ENCODE measurements at places on chromosomes 16 and 17.

GRCh38 chr17:32783602-32784001 is 93.3 kb downstream of the MYO1D start:
- peak; percentile 12 for DNase-seq

DNA sequence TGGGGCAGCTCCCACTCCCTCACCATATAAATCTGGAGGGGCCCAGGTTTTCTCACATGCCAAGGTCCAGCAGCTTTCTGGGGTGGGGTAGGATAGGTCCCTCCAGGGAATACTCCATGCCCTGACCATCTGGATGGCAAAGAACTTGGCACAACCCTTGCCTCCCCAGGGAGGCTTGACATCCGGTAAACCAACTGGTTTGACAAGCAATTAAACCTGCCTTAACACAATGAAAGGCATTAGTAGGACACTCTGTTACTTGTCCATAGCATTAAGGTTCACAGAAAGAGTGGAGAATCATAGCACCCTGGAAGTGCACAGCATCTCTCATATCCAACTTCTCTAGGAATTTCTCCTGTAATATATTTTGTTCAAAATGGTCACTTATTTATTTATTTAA is 63.9 kb upstream of the MAF start:
- no peak for DNase-seq

DNA sequence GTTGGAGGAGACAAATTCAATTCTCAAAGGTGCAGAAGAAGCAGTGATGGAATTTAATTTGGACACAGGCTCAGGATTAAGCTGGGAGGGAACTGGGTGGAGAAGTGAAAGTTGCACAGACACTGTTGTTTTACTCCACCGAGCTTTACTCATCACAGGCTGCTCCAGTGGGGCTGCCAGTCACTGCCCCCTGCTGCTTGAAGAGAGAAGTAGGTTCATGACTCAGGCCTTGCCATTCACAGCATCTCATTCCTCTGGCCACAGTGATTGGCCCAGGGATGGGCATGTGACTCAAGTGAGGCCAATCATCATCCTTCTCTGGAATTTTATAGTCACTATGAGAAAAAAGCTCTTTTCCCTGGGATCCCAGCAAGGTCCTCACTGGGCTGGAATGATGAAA is 11.8 kb downstream of the GNAO1 start:
- peak; percentile 58 for DNase-seq

DNA sequence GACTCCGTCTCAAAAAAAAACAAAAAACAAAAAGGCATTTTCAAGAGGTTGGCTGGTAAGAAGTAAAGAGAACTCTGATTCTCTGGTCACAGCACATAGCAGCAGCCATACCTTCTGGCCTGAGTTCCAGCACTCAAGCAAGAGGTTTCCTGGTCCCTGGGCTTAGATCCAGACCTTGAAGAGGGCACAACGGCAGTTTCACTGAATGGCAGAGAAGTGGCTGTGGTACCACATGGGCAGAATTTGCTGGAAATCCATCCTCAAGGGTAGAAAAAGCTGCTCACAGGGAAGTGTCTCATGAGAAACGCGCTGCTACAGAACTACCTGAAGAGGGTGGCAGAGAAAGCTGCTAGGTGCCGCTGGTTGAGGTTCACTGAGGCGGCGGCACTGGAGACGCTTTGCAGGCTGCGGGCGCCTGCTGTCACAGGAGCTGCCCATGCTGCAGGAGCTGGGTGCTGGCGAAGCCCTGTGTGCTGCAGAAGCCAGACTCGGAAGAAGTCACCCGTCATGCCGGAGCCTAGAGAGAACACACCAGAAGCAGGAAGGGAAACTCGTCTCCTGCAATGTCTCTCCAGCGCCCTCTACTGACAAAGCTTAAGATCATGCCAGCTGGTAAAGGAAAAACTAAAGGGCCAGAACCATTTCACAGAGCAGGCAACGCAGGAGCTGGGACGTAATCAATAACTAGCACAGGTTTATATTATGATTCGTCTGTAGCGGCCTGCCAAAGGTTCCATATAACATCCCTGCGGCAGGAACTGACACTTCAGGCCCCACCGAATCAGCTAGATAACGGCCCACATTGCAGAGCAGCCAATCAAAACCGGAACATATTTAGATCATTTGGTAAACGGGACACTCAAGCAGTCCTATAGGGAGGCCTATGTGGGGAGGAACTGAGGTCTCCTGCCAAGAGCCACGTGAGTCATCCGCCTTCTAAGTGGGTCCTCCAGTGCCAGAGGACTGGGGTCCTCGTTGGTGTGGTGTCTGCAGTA is 5.4 kb upstream of the ZNF213 start:
- DNase-seq, result peak; percentile 86

GRCh38 chr16:58034128-58034685 is 8.7 kb downstream of the MMP15 start:
- DNase-seq, result no peak

DNA sequence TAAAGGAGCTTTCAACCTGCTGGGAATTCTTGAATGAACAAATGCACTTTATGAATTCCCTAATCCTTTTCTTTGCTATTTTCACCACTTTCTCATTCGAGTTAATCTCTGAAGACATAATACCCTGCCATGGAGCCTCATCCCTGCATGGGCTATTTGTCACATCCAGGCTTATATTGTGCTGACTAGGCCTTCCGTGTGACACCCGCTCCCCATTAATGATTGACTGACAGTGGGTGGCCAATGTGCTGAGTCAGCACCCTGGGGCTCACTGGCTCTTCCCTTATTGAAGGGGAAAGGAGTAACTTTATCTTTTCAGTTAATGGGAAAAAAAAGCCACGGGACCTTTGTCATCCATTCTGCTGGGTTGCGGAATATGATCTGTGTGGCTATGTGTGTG is 1024.8 kb upstream of the EEF2KMT start:
- DNase-seq, result no peak

GRCh38 chr17:30550512-30551273 is 73.5 kb downstream of the GOSR1 start:
- DNase-seq, result no peak

DNA sequence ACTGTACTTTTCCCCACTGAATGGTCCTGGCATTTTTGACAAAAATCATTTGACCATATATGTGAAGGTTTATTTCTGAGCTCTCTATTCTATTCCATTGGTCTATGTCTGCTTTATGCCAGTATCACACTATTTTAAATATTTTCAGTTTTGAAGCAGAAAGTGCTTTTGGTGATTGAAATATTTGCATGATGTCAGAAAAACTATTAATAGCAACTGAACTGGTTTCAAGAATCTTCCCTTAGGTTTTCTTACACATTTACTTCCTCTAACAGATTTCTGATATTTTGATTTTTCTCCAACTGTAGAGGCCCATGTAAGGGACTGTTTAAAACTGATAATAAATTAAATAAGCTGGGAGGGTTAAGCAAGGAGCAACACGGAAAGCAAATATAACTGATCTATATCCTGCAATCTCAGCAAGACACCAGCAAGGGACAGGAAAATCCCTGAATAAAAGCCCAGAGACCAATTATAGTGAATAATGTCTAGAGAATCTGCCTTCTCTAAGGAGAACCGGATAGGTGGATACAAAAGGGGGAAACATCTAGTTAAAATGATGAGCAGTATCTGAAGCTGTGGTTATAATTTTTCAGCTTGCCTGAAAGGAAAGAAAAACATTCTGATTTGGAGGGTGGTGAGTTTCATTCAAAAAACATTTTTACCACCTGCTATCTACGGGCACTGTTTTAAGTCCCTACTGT is 80.9 kb upstream of the STAC2 start:
- DNase-seq, result no peak

- DNase-seq, result no peak
These were observed 82.4 kb downstream of the PLCG2 start for GRCh38 chr16:81861503-81861902.

GRCh38 chr16:84332975-84333684 is 35.2 kb upstream of the ATP2C2 start:
- DNase-seq, result peak; percentile 28

DNA sequence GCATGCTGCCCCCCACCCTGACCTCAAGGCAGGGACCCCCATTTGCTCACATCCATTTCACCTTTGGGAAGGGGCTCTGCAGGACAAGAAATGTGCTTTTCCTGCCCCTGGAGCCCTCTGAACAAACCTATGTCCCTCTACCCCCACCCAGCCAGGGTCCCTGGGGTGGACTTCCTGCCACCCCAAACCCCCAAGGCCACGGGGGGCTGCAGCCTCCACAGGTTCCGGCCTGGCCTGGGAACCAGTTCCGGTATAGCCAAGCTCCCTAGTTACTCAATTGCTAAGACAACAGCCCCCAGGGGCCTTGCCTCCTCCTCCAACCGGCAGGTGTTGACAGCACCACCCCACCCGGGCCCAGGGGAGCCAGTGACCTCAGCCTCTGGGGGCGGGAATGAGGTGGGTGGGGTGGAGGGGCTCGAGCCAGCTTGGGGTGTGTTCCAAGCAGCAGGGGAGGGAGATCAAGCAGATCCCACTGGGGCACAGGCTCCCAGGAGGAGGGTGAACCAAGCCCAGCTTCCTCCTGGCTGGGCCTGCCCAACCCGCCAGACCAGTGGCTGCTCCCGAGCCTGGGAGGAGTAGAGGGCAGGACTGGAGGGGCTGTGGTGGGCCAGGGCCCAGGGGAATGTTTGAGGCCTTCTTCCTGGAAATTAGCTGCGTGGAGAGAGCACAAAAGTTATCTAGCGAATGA is 6.6 kb downstream of the PNMT start:
- peak; percentile 69 for DNase-seq

DNA sequence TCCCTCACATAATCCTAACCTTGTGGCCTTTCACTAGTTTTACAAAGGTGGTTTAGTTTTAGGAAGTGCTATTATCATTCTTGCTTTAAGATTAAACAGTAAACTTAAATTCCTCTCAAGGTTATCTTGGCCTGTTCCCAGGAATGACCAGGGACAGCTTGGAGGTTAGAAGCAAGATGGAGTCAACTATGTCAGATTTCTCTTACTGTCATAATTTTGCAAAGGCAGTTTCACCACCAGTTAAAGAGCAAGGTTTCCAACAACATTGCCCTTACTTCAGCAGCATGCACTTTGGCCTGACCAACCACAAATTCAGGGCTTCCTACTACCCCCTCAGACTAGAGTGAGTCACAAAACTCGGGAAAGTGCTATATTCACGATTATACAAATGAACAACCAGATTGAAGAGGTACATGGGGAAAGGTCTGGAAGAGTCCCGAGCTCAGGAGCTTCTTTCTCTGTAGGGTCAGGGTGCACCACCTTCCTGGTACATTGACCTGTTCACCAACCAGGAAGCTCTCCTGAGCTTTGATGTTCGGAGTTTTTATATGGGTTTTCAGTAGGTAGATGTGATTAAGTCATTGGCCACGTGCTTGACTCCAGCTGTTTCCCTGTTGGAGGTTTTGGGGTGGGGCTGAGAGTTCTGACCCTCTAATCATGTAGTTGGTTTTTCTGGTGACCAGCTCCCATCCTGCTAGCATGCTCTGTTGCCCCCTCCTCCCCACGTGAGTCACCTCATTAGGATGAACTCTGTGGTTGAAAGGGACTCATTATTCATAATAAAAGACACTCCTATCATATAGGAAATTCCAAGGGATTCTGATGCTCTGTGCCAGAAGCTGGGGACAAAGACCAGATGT is 19.4 kb downstream of the RHOT1 start:
- DNase-seq, result no peak

- DNase-seq, result no peak
These were observed 212.5 kb downstream of the NTN1 start for GRCh38 chr17:9233761-9234160.

GRCh38 chr17:66810951-66811682 is 23.8 kb upstream of the CACNG5 start:
- no peak for DNase-seq

- peak; percentile 79 for DNase-seq
These were observed 2.3 kb upstream of the ACTG1 start for GRCh38 chr17:81514739-81515529.
